ENCODE measurements at places on chromosomes 16 and 17.
A peak's percentile ranks its signal among the peaks of the same experiment; 100 is the strongest.

DNA sequence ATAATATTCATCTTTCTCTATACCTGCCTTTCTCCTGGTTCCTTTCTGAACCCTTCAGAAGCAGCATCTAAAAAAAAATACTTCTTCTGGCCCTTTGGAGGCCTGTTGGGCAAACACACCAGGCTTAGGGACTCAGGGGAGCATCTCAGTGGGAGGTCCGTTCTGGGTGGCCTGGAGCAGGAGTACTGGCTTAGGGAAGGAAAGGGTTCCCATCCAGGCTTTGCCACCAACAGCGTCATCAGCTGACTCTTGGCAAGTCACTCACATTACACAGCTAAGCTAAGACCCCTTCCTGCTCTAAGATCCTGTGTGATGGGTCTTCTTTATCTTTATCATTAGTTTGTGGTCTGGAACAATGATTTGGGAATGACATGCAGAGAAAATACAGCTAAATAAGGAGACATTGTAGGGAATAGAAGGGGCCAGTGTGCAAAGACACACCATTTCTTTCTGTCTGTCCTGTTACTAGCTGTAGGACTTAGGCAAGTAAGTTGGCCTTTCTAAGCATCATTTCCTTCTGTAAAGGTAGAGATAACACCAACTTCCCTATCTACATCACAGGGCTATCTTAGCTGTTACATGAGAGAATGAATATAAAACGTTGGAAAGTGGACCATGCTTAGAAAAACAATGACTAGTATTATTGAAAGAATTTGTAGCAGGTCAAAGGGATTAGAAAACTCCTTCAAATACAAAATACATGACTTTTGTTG is 9.9 kb downstream of the PCTP start:
- no peaks in the 10 kb centered on the region for H3K36me3 ChIP-seq
- no peak for DNase-seq
- no peaks in the 10 kb centered on the region for H3K27me3 ChIP-seq
- no peaks in the 10 kb centered on the region for H3K4me1 ChIP-seq

DNA sequence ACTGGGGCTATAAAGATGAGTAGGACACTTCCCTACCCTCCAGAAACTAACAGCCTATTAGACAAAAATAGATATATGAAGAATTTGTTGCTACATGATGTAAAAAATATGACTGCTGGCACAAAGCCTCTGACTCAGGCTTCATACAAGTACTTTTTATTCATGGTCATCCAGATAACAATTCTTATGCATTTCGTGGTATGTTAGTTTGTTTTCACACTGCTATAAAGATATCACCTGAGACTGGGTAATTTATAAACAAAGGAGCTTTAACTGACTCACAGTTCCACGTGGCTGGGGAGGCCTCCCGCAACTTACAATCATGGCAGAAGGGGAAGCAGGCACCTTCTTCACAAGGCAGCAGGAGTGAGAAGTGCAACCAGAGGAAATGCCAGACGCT is 112.5 kb upstream of the HLF start:
- no peaks in the 10 kb centered on the region for H3K36me3 ChIP-seq
- no peak overlapping the region for H3K27ac ChIP-seq
- H3K4me3 ChIP-seq = no peak overlapping the region
- H3K27me3 ChIP-seq = no peaks in the 10 kb centered on the region

DNA sequence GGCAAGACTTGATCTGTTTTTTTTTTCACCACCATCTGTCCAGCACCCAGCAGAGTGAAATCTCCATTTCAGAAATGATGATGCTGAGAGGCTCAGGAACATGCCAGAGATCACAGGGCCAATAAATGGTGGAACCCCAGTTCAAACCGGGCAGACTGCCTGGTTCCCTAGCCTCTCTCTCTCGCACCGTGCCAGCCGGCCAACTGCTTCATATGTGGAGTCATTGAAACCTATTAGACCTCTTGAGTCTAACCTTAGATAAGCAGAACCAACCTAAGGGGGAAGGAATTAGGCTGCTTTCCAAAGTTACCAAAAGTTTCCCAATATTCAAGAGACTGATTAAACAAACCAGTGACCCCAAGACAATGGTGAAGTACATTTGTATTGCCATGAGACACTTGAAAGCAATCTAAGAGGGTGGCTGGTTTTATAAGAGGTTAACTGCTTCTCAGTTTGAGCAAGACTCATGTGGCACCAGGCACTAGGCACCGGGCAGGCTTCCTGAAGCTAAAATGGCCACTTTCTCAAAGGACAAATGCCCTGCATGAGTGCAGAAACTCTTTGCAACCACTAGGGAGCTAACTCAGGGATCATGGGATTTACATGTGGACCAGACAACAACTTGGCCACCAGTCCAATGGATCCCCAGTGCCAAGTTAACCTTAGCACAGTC is 18.4 kb downstream of the TOX3 start:
- H3K27me3 ChIP-seq = no peaks in the 10 kb centered on the region
- no peak overlapping the region for H3K27ac ChIP-seq
- no peaks in the 10 kb centered on the region for H3K36me3 ChIP-seq
- H3K4me1 ChIP-seq = no peaks in the 10 kb centered on the region
- no peak for DNase-seq

- no peak overlapping the region for H3K4me3 ChIP-seq
- no peaks in the 10 kb centered on the region for H3K27me3 ChIP-seq
- no peak for DNase-seq
- no peaks in the 10 kb centered on the region for H3K4me1 ChIP-seq
Measured at GRCh38 chr16:86355951-86356350, 154.4 kb upstream of the FOXF1 start.

- H3K4me3 ChIP-seq = no peak overlapping the region
- H3K4me1 ChIP-seq = no peaks in the 10 kb centered on the region
- H3K27me3 ChIP-seq = no peaks in the 10 kb centered on the region
Measured at GRCh38 chr16:49567950-49568349, 194.3 kb downstream of the C16orf78 start.

DNA sequence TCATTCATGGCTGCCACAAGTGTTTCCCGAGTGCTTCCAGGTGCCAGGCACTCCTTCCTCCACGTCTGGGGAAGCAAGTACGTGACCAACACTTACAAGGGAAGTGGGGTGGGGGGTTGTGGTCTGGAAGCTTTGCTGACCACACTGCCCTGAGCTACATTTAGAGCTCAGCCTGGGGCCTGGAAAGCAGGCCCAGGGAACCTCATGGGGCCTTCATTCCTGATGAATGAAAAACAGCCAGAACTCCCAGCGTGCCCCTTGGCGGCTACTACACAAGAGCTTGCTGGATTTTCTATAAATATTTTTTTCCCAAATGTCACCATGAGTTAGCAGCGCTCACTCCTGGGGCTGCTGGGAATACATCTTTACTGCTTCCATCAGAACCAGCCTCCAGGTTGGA is 73.3 kb downstream of the ABCC12 start:
- no peaks in the 10 kb centered on the region for H3K4me1 ChIP-seq
- H3K36me3 ChIP-seq = no peaks in the 10 kb centered on the region
- H3K27ac ChIP-seq = no peak overlapping the region
- no peak for DNase-seq

GRCh38 chr17:73462823-73463222 is 151.0 kb upstream of the CDC42EP4 start:
- DNase-seq = no peak
- H3K36me3 ChIP-seq = no peaks in the 10 kb centered on the region
- H3K27me3 ChIP-seq = no peaks in the 10 kb centered on the region
- H3K4me1 ChIP-seq = peaks cover 4% of the 10 kb centered on the region
- no peak overlapping the region for H3K4me3 ChIP-seq
- H3K27ac ChIP-seq = no peak overlapping the region

DNA sequence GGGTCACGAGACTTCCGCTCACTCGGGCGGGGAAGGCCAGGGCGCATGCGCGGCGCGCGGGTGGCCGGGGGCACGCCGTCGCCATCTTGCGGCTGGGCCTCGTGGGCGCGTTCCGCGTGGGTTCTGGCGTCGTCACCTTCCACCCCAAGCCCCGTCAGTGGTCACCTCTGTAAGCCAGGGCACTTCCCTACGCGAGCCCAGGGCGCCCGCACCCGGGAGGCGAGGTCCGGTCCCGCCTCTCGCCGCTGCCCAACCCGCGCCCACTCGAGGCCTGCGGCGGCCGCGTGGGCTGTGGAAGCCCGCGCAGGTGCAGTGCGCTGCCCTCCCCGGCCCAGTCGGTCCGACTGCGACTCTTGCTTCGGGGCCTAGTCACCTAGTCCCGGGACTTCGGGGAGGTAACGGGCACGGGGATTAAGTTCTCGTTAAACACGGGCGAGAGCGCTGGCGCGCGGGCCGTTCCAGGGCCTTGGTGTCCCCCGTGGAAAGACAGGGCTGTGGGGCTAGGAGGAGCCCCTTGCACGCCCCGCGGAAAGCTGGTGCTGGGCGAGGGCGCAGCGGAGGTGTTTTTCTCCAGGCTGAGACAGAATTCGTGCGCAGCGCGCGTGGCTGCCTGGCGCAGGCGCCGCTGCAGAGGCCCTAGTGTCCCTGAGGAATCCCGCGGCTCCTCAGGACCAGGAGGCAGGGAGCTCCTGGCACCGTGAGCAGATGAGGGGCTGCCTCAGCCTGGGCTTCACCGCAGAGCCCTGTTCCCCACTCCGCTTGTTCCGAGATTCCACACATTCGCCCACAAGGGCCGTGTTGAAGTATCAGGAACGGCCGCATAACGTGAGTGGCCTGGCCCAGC is 472 bp upstream of the ARHGDIA start:
- H3K36me3 ChIP-seq = peaks cover 25% of the 10 kb centered on the region
- H3K4me1 ChIP-seq = peaks cover 48% of the 10 kb centered on the region
- peak overlapping the region; percentile 87 for H3K4me3 ChIP-seq
- H3K27me3 ChIP-seq = no peaks in the 10 kb centered on the region
- H3K27ac ChIP-seq = peak overlapping the region; percentile 96

- no peaks in the 10 kb centered on the region for H3K27me3 ChIP-seq
- H3K36me3 ChIP-seq = peaks cover 11% of the 10 kb centered on the region
- peaks cover 28% of the 10 kb centered on the region for H3K4me1 ChIP-seq
Measured at GRCh38 chr17:43171586-43172487, 823 bp downstream of the NBR1 start.

DNA sequence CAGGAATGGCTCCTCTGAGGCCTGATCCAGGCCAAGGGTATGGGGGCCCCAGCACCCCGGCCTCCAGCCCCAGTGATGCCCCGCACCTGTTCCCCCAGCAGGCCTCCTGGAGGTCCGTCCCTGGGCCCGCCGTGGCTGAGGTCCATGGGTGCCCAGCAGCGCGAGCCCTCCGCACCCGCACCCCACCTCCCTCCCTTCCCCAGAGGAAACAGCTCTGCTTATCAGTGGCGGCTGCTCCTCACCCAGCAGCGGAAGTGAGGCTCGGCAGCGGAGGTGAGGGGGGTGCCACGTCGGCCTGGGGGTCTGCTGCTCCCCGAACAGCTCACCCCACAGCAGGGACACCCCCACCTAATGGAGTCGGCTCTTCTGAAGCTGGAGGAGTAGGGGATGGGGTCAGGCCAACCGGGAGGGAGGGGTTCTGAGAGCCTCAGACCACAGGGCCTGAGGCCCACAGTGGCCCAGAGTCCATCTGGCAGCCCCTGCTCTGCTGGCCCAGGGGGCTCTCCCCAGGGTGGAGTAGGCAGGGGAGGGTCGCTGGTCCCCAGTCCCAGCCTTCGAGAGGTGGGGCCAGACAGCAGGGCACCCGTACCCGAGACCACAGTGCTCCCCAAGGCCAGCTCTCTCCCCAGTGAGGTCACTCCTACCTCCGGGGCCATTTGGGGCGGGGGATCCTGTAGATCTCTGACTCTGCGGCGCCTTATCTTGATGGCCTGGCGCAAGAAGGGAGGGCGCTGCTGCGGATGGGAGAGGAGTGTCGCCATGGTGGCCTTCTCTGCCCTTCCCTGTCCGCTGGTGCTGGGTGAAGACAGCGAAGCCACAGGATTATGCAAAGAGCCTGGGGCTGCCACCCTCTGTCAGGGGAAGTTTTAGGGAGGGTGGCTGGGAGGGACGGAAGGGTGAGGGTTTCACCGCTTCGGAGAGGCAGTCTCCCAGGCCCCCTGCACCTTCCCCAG is at the start of gene UNC13D:
TSS of gene UNC13D (minus strand) at position 828 of the 953 bp plus-strand sequence. CDS start at position 761, 67 bp downstream.
- peak; percentile 65 for DNase-seq
- H3K27me3 ChIP-seq = no peaks in the 10 kb centered on the region
- peaks cover 55% of the 10 kb centered on the region for H3K36me3 ChIP-seq

GRCh38 chr17:16178836-16179235 is 36.5 kb downstream of the NCOR1 start:
- H3K27ac ChIP-seq = no peak overlapping the region
- DNase-seq = no peak
- no peak overlapping the region for H3K4me3 ChIP-seq

DNA sequence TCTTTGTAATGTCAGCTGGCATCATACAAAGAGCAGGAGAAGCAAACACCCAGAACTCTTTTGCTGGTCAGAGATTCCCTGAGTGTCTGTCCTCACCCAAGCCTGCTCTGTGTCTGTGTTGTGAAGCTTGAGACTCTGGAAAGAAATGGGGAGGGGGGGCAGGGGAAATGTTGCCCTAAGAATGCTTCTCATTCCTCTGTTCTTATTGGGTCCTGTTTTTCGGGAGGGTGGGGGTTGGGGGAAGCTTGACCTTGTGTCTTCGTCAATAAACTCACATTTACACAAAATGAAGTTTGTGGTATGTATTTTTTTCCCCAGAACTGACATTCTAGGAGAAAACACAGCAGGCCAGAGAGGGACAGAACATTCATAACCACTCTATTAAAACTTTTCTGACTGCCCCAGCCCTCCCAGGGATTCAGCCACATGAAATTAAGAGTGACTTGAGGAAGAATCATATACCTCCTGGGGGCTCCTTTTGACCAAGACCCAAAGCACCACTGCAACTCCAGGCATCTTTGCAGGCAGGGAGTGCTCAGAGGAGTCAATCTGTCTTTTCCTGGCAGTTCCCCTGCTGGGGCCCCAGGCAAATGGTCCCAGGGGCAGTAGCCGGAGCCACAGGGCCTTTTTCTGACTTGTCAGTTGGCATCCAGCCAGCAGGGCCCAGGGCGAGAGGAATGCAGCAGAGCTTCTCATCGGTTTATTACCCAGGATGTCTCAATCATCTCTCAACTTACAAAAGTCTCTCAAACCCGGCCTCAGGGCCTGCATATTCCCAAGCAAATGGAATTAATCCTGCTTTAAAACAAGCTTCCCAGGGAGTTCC is 5.1 kb upstream of the RASL10B start:
- H3K36me3 ChIP-seq = peaks cover 47% of the 10 kb centered on the region
- no peak for DNase-seq
- no peak overlapping the region for H3K4me3 ChIP-seq
- H3K27me3 ChIP-seq = no peaks in the 10 kb centered on the region

DNA sequence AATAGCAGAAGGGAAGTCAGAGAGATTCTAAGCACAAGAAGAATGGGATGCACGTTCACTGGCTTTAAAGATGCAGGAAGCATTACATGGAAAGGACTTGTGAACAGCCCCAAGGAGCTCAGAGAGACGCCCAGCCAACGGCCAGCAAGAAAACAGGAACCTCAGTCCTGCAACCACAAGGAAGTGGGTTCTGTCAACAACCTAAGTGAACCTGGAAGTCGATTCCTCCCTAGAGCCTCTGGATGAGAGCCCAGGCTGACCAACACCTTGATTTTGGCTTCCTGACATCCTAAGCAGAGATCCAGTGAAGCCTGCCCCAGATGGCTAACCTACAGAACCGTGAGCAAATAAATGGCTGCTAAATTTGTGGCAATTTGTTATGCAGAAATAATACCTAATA is 24.5 kb downstream of the GPR142 start:
- H3K27ac ChIP-seq = no peak overlapping the region
- peaks cover 3% of the 10 kb centered on the region for H3K4me1 ChIP-seq
- DNase-seq = no peak
- H3K27me3 ChIP-seq = no peaks in the 10 kb centered on the region
- H3K36me3 ChIP-seq = no peaks in the 10 kb centered on the region
- H3K4me3 ChIP-seq = no peak overlapping the region

- no peak overlapping the region for H3K4me3 ChIP-seq
- H3K36me3 ChIP-seq = peaks cover 29% of the 10 kb centered on the region
- no peak overlapping the region for H3K27ac ChIP-seq
Measured at GRCh38 chr17:32335687-32336086, 6.3 kb downstream of the C17orf75 start.

- H3K27ac ChIP-seq = peak overlapping the region; percentile 94
- DNase-seq = peak; percentile 82
- peak overlapping the region; percentile 97 for H3K4me3 ChIP-seq
- peaks cover 36% of the 10 kb centered on the region for H3K4me1 ChIP-seq
- no peaks in the 10 kb centered on the region for H3K36me3 ChIP-seq
Measured at GRCh38 chr17:48427598-48427997, 2.4 kb downstream of the SKAP1 start.
